Pancreas (tissue), 10 donors: ENCODE measurements at places on chromosomes 1 and 21.

DNA sequence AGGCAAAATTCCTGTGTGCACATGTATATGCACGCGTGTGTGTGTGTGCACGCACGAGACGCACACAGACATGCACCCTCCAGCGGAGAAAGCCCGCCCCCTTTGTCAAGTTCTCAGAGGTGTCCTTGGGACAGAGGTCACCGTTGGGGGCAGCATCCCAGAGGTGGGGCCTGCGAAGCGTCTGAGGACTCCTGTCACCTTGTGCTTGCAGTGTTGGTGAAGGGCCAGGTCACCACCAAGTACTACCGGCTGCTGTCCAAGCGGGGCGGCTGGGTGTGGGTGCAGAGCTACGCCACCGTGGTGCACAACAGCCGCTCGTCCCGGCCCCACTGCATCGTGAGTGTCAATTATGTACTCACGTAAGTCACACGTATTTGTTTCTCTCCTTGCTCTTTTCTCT lies 42.6 kb downstream of the SIM2 start:
- DNase-seq: no peak
- H3K36me3 ChIP-seq: no peaks in the 10 kb centered on the region
- H3K4me3 ChIP-seq: no peak overlapping the region

DNA sequence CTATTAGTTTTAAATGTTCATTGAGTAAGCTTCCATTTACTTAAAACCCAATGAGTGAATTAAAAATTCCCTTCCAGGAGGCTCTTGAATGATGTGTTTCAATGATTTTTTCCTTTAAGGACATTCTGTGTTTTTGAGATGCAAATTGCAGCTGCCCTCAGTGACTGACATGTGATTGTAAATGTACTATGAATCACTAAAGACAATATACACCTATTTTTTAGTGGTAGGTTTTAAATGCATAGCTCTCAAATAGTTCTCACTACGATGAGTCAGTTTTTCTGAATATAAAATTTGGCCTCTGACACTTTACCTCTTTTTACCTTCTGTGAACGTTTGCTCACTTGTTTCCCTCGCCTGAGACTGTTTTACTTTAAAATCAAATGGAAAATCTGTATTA lies 204.7 kb downstream of the BARHL2 start:
- no peaks in the 10 kb centered on the region for H3K4me1 ChIP-seq
- DNase-seq: no peak
- H3K36me3 ChIP-seq: no peaks in the 10 kb centered on the region
- H3K27ac ChIP-seq: no peak overlapping the region

GRCh38 chr1:51101976-51102375 lies at the start of gene C1orf185:
Gene C1orf185, plus strand, starts transcription at chr1:51102228. Its CDS starts 6 bp downstream, at chr1:51102234.
- no peaks in the 10 kb centered on the region for H3K4me1 ChIP-seq
- no peak within 1 kb of the TSS for H3K4me3 ChIP-seq
- no peaks in the 10 kb centered on the region for H3K27me3 ChIP-seq
- H3K36me3 ChIP-seq: no peaks in the 10 kb centered on the region
- H3K27ac ChIP-seq: no peak within 1 kb of the TSS

DNA sequence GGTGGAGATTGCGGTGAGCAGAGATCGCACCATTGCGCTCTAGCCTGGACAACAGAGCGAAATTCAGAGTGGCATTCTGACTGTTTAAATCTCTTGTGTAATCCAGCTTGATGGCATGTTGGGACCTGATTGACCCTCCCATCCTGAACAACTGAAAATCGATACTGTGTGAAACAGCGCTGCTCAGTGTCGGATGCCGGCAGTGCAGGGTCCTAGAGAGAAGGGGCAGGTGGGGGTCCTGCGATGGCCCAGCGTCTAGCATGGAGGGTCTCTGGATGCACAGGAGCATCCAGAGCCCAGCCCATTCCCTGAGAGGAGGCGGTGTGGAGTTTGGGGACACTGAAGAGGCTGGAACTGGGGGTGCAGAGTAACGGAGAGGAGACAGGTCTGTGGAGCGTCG lies 15.8 kb downstream of the AGT start:
- no peaks in the 10 kb centered on the region for H3K4me1 ChIP-seq
- no peak overlapping the region for H3K4me3 ChIP-seq
- no peak overlapping the region for H3K27ac ChIP-seq
- no peak for DNase-seq
- H3K27me3 ChIP-seq: no peaks in the 10 kb centered on the region
- H3K36me3 ChIP-seq: no peaks in the 10 kb centered on the region

GRCh38 chr1:235270625-235271024 lies 57.4 kb downstream of the ARID4B start:
- H3K27ac ChIP-seq: no peak overlapping the region
- no peaks in the 10 kb centered on the region for H3K27me3 ChIP-seq
- H3K4me3 ChIP-seq: no peak overlapping the region
- peaks cover 30% of the 10 kb centered on the region for H3K4me1 ChIP-seq
